ENCODE measurements at places on chromosomes 4 and X. TPM values are rescaled to one million over a fixed set of nuclear protein-coding genes. Genes with fewer than 3 reads are reported as not detected.
A peak's percentile ranks its signal among the peaks of the same experiment; 100 is the strongest.

DNA sequence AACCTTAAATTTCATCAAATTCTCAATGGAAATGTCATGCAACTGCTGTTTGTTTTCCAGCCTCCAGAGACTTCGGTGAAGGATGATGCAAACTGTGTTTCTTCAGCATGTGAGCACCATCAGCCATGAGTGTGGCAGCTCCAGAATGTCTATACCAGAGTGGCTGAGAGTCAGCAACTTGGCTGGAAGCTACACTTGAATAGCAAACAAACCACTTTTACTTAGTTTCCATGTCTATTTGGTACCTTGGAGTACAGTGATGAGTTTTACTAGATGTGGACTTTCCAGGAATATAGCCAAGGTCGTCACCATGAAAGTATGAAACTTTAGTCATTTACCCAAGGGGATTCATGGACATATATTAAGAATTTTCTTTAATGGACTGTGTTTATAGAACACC lies 4.3 kb upstream of the IL21 start:
- no peak for DNase-seq

DNA sequence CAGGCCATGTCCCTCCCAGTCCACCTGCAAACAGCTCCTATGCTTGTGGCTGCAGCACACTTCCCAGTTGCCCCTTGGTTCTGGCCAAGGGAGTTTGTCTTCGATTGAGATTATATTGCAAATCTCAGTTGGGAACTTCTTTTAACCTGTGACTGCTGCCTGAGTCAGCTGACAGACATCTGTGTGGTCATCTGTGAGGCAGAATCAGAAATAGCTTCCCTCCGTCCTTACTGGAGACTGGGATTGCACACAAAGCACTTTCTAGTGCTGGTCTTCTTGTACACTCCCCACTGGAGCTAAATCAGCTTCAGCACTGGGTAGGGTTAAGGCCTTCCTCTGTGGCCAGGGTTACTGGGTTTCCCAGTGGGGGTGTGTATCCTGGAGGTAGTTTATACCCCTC lies 34.3 kb downstream of the ZNF330 start:
- DNase-seq: no peak

DNA sequence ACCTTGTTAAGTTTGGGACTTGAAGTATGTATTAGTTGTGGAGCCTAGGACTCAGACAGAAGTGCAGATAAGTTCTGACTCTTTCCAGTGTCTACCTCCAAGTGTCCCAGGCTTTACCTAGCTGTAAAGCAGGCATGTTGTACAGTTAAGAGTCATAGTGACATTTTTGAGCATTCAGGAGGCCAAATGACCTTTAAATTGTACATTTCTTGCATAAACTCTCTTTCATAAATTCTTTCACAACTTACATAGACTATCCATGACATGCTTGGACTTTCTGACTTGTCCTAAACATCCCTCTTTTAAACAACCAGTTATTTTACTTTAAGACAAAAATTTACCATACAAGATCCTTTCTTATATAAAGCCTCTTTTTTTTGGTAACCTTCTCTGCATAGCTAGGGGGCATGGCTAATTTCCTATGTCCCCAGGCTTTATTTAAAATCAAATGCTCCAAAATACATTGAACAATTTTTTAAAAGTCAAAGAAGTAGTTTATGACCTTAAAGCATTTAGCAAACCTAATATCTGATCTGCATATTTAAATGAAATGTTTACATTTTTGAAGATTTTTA lies 40.1 kb upstream of the UGT8 start:
- no peak for DNase-seq

- peak; percentile 3 for DNase-seq
These were observed 100.6 kb downstream of the ADRA2C start for GRCh38 chr4:3866813-3867129.

DNA sequence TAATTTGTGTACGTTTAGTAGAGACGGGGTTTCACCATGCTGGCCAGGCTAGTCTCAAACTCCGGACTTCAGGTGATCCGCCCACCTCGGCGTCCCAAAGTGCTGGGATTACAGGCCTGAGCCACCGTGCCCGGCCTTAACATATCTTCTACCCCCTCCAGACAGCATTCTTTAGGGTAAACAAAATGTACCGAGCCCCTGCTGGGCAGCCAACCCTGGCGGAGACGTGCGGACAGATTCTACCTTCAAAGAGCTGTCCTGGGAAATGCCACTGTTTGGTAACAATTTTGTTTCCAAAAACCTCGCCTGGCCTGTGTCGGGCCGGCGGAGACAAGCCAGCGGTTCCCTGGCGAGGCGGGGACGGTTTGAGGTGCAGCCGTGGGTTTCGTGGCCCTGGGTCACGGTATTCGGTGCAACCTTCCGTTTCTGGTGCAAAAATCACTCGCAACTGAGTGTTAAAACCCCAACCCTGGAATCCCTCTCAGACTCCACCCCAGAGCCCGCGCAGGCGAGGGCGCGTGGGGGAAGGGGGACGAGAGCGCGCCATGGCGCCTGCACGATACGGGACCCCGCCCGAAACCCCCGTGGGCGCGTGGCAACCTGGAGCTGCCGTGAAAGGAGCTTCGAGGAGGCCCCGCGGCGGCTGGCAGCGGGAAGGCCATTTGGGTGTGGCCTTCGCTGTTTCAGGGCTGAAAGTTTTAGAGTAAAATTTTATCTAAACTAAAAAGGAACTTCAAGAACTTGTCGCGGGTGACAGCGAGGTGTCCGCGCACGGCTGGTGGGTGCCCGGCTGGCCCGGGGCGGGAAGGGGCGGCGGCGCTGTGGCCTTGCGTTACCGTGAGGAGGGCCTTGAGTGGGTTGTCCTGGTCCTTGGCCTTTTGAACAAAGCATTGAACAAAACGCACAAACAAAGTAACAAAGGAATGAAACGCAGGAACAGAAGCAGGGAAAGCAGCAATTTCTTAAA lies 17.0 kb downstream of the MRFAP1 start:
- DNase-seq: no peak

- no peak for DNase-seq
These were observed 19.6 kb downstream of the TMEM31 start for GRCh38 chrX:103730147-103730795.

GRCh38 chrX:48968377-48968776 lies 3.3 kb downstream of the KCND1 start:
- DNase-seq: no peak

DNA sequence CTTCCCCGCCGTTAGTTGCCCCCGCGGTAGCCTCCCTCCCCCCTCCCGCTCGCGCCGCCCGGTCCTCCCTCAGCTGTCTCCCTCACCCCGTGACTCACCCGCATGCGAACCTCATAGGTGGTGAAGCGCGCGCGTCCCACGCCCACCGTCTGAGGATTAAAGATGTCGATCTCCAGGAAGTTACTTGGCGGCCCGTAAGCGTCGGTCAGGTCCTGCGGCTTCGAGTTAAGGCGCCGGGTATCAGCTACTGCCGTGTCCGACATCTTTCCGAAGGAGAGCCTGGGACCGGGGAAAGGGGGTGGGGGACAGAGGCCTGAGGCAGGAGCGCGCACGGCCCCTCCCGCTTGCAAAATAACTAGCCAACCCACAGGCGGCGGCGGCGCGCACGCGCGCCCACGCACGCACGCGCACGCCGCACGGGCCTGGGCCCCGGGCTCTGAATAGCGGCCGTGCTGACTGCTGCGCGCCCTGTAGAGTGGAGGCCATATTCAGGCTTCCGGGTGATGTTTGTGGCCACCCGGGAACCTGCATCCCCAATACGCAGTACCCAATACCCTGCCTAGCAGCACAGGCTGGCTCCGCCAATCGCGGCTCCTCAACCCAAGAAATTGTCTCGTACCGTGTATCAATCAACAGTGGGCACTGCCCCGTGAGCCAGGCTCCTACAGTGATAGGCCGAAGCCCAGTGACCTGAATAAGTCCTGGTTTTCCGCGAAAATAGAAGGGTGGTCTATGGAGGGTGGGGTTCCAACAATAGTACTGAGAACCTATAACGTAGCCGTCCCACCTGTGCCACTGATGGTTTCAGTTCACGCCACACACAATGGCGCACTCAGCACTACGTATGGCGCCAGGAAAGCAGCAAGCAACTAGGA lies at the start of gene SNX12:
SNX12 (minus strand) TSS at position 291 of the 875 bp plus-strand sequence; CDS start at position 263, 28 bp downstream.
- DNase-seq: peak; percentile 91

GRCh38 chr4:114598191-114599121 lies at the start of gene UGT8:
Gene UGT8 (plus strand): TSS chr4:114598807. CDS start chr4:114622881, 24,074 bp downstream.
- peak; percentile 26 for DNase-seq

- no peak for DNase-seq
These were observed 1.7 kb downstream of the GDPD2 start for GRCh38 chrX:70424801-70425200.

DNA sequence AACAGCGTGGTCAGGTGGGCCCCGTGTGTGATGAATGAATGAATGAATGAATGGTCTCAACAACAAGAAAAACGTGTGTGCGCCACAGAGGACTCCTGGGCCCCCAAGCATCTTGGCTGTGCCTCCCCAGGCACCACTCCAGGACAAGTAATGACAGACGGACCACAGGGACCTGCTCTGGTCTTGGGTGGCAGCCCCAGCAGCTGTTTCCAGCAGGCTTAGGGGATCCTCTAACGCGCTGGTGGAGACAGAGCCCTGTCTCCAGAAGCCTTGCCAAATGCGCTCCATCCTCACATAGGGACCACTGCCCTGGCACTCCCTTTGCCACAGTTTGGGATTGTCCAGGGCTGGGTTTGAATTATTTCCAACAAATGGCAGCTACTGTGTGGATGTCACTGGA lies 39.1 kb downstream of the PSAPL1 start:
- DNase-seq: no peak

DNA sequence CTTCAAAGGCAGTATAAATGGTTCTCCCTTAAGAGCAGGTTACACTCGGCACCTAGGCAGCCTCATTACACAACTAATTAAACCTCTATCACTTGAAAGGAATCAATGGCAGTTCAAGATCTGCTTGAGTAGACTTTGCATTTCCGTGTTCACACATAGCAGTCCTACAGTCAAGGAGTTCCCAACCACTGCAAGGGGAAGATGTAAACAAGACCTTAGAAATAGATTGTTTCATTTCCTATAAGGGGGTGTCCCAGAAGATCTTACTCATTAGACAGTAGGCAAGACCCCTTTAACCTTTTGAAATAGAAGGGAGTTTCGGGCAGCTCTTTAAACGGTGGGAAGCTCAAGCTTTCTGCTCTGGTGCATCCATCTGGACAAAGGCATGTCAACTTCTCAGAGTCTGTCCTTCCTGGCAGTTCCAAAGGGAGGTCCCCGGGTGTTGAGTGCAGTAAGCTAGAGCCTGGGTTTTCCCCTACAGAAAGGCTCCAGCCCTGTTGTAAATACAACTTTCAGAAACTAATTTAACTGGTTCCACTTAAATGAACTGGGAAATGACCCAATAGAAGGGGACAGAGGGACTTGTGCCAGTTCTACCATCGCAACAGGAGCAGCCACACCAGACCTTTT lies 150.8 kb downstream of the RBMX2 start:
- DNase-seq: no peak

GRCh38 chr4:154872198-154872597 lies 91.1 kb downstream of the RBM46 start:
- DNase-seq: no peak

- DNase-seq: no peak
These were observed 12.1 kb upstream of the TENM3 start for GRCh38 chr4:182231080-182231479.

DNA sequence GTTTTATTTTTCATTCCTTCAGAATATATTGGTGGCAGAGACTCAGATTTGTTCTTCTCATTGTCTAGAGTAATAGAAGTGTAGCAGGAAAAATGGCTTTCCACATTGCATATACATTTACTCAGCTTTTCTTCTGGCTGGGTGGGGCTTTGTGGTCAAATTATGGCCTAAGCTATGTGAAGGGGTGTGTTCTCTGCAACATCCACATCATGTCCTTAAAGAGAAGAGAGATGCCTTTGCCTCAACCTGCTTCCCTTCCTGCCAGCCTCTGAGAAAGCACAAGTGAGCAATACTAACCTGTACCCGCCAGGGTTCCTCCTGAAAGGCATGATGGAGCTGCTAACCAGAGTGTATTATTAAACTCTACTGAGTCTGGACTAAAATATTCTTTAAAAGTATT lies 695.6 kb upstream of the FAM241A start:
- no peak for DNase-seq

- no peak for DNase-seq
These were observed 59.8 kb downstream of the PACRGL start for GRCh38 chr4:20760053-20760452.

DNA sequence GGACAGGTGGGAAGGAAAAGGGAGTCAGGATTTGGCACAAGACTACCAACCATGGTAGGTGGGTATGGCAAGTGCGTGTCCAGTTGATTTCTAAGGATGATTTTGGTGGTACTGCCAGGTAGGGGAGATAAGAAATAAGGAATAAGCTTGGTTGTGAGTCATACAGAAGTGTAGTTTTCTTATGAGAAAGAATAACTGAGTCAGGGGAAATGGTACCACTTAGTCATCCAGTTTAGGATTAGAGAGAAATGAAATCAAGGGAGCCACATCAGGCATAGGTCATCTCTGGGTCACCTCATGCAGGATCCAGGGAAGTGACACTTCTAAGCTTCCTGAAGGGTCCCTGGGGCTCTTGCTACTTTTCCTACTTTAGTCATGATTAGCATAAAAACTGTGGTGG lies 107.1 kb upstream of the C1GALT1C1 start:
- DNase-seq: no peak

DNA sequence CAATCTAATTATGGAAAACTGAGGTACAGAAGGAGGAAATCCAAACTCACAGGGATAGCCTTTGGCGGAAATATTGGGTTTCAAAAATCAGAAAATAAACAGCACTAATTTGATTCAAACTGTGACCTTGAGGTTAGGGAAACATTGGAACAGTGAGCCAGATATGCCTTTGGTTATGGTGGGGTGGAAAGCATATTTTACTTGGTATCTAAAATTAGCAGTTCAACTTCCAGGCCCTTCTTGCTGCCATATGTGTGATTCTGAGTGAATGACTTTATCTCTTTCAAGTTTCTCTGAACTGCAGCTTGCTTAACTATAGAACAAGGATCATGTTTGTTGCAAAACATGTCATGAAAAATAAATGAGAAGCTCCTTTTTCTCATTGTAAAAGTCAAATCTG lies 240.9 kb upstream of the VEGFC start:
- no peak for DNase-seq

ZDHHC15 gene
- 2.6 TPM for total RNA-seq

MAGEB2 gene
- not detected for total RNA-seq

SRPK3 gene
- total RNA-seq: 24.1 TPM

SPOCK3 gene
- not detected for total RNA-seq

THAP9 gene
- total RNA-seq: 3.7 TPM

PAGE4 gene
- total RNA-seq: not detected

F8A3 gene
- total RNA-seq: not detected

NLGN4X gene
- total RNA-seq: 5.4 TPM

GPR173 gene
- 1.3 TPM for total RNA-seq

CYSLTR1 gene
- 3.1 TPM for total RNA-seq

Measured in left cardiac atrium (tissue), 4 donors.